Glomerular endothelial cell (primary cell): ENCODE measurements at places on chromosomes 16 and 17. TPM values are rescaled to one million over a fixed set of nuclear protein-coding genes. Genes with fewer than 3 reads are reported as not detected.

DNA sequence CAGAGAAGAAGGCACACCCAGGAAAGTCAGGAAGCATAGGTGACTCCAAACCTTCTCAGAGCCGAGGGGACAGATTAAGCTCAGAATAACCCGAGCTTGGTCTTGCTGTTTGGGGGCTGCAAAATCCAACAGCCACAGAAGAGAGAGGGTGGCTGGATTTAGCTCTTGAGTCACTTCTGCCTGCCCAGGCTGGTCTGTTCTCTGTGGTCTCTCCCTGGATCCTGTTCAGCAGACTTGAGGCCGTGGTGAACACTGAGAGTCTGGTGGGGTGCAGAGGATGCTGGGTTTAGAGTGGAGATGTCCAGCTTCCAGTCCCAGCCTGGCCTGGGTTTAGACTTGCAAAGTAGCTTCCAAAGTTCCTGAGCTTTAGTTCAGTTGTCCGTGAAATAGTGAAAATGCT lies 8.8 kb downstream of the SLC26A11 start:
- DNase-seq, result no peak

GRCh38 chr17:79192503-79193351 lies 118.1 kb downstream of the ENGASE start:
- no peak for DNase-seq

DNA sequence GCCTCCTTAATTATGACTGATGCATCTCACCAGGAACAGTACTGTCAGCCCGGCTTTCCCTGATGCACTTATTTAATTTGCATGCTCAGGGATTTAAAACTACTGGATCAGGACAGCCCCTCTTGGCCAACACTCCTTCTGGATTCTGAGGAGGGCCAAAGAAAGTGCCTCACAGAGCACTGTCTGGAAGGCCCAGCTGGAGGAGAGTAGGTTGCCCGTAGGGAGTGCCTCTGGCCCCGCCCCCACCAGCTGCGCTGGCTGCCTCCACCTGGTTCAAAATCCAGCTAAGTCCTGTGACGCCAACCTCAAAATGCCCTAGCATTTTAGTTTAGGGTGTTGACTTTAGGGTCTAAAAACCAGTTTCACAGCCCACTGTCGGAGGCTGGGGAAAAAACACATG lies 49.4 kb upstream of the SREBF1 start:
- no peak for DNase-seq

- DNase-seq, result no peak
These were observed 53.8 kb upstream of the SLC25A19 start for GRCh38 chr17:75342996-75343395.

DNA sequence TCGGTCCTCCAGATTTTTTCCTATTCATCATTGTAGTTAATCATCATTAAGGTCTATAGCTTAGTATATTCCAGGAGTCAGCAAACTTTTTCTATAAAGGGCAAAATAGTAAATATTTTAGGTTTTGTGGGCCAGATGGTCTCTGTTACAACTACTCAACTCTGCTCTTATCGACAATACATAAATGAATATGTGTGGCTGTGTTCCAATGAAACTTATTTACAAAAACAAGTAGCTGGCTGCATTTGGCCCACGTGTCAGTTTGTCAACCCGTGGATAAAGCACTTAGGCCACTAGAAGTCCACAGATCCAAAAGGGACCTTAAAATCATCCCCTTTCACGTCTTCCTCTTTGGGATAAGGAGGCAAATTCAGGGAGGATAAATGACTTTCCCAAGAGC lies 5.4 kb upstream of the HNF1B start:
- no peak for DNase-seq

DNA sequence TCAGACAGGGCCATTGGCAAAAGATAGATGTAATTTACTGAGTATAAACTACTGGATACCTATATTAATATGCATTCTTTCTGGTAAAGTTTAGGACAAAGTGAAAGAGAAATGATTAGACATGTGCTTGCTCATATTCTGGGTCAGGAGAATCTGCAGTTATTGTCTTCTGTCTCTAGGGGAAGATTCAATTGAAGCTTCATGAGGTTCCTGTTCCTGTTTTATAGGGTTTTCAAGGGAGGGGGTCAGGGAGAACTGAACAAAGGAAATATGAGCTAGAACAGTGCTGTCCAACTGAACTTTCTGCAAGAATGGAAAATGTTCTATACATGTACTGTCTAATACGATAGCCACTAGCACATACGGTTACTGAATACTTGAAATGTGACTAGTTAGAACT lies 59.3 kb upstream of the CORO6 start:
- DNase-seq, result no peak

DNA sequence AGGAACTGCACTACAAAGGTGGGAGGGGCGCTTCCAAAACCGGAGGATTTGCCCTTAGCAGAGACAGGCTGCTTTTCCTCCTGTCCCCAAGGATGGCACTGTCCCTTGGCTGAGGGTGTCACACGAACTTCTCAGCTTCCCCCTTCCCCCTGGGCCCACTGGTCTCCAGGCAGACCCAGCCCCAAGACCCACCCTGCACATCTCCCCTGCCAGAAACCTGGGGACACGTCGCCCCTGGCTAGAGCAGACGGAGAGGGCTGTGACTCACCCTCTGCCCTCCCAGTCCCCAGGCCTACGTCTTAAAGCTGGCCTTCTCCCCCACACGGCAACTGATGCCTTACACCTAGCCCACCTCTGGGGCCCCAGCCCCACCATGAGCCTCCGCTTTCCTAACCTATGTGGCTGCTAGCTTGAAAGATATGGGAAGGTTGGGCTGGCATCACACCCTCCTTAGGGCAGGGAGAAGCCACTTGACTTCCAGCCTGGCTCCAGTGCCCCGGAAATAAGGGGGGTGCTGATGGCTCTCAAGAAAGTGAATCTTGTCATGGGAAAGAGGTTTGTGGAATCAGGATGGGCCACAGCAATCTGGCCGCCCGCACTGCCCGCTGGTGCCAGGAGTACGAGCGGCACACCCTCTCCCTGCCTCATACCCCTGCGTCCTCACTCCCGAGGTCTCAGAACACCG lies 4.6 kb downstream of the ZNF319 start:
- no peak for DNase-seq

GRCh38 chr16:9219813-9220212 lies 128.4 kb downstream of the HAPSTR1 start:
- DNase-seq, result no peak

- DNase-seq, result no peak
These were observed 37.5 kb upstream of the CCR7 start for GRCh38 chr17:40602445-40603443.

- no peak for DNase-seq
These were observed 56.3 kb upstream of the HS3ST4 start for GRCh38 chr16:25635454-25635853.

DNA sequence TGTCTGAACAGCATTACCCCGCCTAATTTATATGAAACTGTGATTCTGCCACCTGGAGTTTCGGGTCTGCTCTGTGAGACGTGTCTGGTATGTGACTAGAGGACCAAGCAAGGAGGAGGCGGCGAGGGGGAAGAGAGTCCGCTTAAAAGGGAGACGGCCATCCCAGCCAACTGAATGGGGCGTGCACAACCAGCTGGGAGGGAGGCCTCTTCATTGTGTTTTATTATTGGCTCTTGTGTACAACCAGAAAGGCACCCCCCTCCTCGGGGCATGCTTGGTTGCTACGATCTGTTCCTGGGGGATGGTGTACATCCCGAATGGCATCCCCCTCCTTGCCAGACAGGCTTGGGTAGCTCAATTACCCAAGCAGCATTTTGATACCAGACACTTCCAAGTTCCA lies 384.5 kb upstream of the SALL1 start:
- no peak for DNase-seq

- no peak for DNase-seq
These were observed 13.8 kb downstream of the KCNG4 start for GRCh38 chr16:84226026-84226425.

GRCh38 chr17:40159456-40159855 lies 17.8 kb upstream of the RAPGEFL1 start:
- no peak for DNase-seq

- no peak for DNase-seq
These were observed 6.1 kb downstream of the IL21R start for GRCh38 chr16:27408012-27408601.

DNA sequence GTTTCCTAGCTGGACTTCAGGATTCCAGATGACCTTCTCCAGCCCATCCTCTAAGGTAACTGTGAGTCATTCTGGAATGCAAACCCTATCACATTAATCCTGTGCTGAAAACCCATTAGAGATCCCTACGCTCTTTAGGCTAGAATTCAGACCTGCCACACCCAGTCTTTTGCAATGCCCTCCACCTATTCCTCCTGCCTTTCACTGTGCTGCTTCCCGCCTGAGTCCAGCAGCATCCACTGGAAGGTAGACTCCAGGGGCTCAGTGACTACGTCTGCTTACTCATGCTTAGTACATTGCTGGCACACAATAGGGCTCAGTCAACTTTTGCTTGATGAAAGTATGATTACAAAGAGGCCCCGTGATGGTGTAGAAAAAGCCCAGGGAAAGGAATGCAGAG lies 121.1 kb downstream of the SPACA3 start:
- no peak for DNase-seq

DNA sequence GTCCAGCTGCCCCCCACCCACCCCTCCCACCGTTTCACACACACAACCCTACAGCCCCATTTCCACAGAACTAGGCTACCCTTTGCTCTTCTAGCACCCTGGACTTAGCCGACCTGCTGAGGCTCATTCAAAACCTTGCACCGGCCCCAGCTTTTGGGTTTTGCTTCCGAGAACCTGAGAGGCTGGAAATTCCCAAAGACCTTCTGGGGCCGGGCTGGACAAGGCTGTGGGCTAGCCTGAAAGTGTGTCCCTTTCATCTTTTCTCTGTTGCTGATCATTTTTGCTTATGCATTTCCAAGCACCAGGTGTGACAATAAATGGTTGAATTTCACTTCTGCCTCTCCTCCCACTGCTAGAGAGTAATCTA lies 139.0 kb downstream of the DNAH9 start:
- no peak for DNase-seq

GRCh38 chr16:64991001-64991400 lies 130.9 kb downstream of the CDH11 start:
- no peak for DNase-seq

- DNase-seq, result no peak
These were observed 15.2 kb downstream of the CASKIN1 start for GRCh38 chr16:2180962-2181923.

DNA sequence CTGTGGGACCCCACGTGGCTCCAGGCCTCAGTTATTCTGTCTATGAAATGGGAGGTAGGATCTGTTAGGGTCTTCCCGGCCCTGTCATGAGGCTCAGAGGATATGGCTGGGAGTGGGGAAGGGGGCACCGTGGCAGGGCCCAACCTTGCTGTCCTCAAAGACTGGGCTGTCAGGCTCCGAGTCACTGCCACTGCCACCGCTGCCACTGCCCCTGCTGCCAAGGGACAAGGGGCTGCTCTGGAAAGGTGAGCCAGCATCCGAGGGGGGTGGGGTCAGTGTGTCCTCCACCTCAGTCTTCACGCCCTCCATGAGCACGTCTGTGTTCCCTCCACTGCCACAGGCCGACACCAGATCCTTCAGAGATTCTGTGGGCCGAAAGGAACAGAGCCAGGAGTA lies 19.2 kb downstream of the SREBF1 start:
- no peak for DNase-seq

DNA sequence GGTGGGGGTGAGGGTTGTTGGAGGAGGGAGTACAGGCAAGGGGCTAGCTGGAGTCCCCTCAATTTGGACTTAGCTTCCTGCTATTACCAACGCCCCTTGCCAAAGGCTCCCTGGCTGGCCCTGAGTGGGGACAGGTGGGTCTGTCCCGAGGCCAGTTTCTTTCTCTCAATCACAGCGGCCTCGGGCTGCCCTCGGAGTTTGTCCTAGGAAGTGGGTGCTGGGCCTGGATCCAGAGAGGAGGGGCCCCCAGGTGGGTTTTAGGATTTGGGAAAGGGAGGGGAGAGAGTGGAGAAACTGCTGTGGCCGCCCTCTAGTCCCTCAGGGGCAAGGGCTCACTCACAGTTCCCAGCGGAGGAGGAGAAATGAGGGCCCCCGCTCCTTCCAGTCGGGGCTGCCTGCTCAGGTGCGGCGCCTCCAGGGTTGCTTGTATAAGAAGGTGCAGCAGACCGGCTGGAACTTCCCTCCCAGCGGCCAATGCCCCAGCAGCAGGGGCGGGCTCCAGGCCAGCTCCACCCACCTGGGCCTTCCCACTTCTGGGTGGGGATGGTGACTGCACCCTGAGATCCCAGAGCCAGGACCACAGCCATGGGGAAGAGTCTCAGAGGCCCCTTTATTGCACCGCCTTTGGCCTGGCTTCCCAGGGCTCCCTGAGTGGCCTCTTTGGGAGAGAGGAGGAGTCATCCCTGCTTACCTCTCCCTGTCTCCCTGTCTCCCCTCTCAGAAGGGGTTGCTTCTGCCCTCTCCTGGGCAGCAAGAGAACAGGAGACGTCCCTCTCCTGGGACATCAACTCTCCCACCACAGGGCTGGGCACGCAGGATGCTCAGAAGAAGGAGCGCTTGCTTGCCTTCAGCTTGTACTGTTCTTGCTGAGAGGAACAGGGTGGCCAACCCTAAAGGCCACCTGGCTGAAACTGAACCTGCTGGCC lies 112.0 kb upstream of the SMURF2 start:
- DNase-seq, result no peak

DNA sequence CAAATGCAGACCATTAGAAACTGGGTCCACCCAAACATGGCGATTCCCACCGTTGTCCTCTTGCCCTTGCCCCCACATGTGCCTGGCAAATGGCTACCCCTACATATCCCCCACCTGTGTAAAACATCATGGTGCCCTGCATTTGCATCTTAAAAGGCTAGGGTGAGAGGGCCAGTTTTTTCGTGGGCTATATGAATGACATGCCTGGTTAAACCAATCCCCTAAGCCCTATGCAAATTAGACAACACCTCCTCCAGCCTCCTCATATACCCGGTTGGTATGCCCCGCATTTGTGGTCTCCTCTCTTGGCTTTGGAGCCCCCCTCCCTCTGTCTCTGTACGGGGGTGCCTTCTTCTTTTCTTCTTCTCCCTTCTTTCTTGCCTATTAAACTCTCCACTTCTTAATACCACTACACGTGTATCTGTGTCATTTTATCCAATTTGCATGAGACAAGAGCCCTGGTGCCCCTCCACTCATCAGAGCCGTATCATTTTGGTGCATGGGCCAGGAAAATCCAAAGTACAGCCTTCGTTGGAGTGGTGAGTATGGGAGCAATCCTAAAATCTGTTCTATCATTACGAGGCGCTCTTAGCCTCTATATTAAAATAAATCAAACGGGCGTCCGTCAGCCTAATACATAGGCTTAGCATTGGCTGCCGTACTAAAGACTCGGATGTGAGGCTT lies 30.1 kb downstream of the QPRT start:
- DNase-seq, result no peak

Gene ASGR1
- 2.6 and 5.4 TPM in 2 replicates for total RNA-seq

Gene CD300LB
- not detected in 2 replicates for total RNA-seq

Gene KRT33A
- not detected in 2 replicates for total RNA-seq

Gene TMEM95
- total RNA-seq, result not detected in 2 replicates

Gene ADAP2
- 0.29 and 0.68 TPM in 2 replicates for total RNA-seq

Gene CACNA1G
- not detected in 2 replicates for total RNA-seq

Gene SRCIN1
- 0.19 TPM in 1 of 2 replicates, not detected in the other for total RNA-seq

Gene ATXN1L
- 26.1 and 26.9 TPM in 2 replicates for total RNA-seq

Gene KCNH4
- 0.05 and 0.70 TPM in 2 replicates for total RNA-seq

Gene GPR179
- total RNA-seq, result not detected in 2 replicates
